Left kidney (tissue), 8 donors: ENCODE measurements at places on chromosomes 12 and 14. TPM values are rescaled to one million over a fixed set of nuclear protein-coding genes. Genes with fewer than 3 reads are reported as not detected.

The TAS2R50 gene
- polyA plus RNA-seq: 0.18 TPM

The GLIPR1L1 gene
- polyA plus RNA-seq: 0.43 TPM

The FAM234B gene
- 13.0 TPM for polyA plus RNA-seq

The VRTN gene
- polyA plus RNA-seq: not detected

The LRRK2 gene
- polyA plus RNA-seq: 26.7 TPM

The CCNT1 gene
- 40.2 TPM for polyA plus RNA-seq

The CLEC4C gene
- 0.23 TPM for polyA plus RNA-seq

The LRRC43 gene
- 6.8 TPM for polyA plus RNA-seq

The MAP1LC3B2 gene
- polyA plus RNA-seq: 10.4 TPM

The SCN8A gene
- 3.4 TPM for polyA plus RNA-seq

The SIX1 gene
- 10.9 TPM for polyA plus RNA-seq

The FOXN4 gene
- 2.9 TPM for polyA plus RNA-seq

The TGFB3 gene
- polyA plus RNA-seq: 18.3 TPM

The SIX6 gene
- polyA plus RNA-seq: not detected

The NFATC4 gene
- 70.3 TPM for polyA plus RNA-seq

The OR10G3 gene
- 0.07 TPM for polyA plus RNA-seq

The MMP17 gene
- 0.65 TPM for polyA plus RNA-seq

The SRGAP1 gene
- polyA plus RNA-seq: 29.7 TPM

The OR6C2 gene
- polyA plus RNA-seq: not detected

The SERPINA10 gene
- 0.23 TPM for polyA plus RNA-seq

The OAS1 gene
- polyA plus RNA-seq: 14.3 TPM

The LGR5 gene
- 23.1 TPM for polyA plus RNA-seq

The P2RX7 gene
- polyA plus RNA-seq: 1.0 TPM

The MYH6 gene
- polyA plus RNA-seq: 0.13 TPM

The ALDH1L2 gene
- polyA plus RNA-seq: 1.2 TPM

The ADCY6 gene
- polyA plus RNA-seq: 94.3 TPM
